NB4 (cell line): ENCODE measurements at places on chromosomes 16 and 17.

DNA sequence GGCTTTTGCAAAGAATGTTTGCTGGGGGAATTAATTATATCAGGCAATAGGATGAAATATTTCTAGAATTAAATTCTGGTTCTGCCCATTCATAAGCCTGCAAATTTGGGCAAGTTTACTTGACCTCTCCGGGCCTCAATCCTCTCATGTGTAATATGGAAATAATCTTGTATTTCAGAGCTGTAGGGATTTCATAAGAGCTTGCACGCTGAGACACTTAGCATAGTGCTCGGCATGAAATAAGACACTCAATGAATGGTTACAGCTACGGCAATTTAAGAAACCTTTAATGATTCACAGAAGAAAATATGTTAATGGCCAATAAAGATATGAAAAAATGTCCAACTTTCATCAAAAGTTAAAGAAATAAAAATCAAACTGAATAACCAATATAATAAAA, 40.6 kb upstream of the PITPNM3 start:
- DNase-seq = no peak

GRCh38 chr16:8087597-8088289, 502.6 kb downstream of the TMEM114 start:
- peak; percentile 21 for DNase-seq

DNA sequence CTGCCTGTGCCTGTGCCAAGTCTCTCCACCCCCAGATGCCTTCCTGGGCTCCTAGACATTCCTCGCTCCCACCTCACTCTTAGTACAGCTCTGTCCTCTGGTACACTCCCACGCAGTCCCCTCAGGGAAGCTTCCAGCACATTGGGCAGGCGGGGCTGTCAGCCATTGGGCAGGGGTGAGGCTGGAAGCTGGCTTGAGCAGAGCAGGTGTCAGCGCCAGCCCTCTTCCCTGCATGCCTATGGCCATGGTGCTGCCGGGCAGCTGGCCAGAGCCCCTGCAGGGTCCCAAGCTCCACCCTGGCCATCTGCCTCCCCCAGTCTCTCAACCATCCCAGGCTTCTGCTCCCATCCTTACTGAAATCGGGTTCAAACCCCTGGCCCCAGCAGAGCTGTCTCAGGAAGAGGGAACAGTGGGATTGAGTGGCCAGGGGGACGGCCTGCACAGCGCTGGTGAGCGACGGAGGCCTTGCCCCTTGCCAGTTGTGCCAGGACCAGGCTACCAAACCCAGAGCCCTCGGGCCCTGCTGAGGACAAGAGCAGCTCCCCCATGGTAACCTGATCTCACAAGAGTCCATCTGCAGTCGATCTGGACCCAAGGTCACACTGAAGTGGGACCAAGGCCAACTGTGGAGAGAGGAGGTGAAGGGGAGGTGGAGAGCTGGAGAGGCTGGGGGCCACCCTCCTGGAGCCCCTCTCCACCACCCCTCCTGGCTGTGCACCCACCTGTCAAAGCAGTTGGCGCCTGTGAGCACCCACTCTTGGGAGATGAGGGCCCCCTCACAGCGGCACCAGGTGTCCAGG, 2.4 kb upstream of the B9D1 start:
- no peak for DNase-seq

- DNase-seq = no peak
Observed at GRCh38 chr17:45792437-45792836, 8.3 kb downstream of the CRHR1 start.
